ENCODE measurements at places on chromosomes 1 and 21. TPM values are rescaled to one million over a fixed set of nuclear protein-coding genes. Genes with fewer than 3 reads are reported as not detected.
A peak's percentile ranks its signal among the peaks of the same experiment; 100 is the strongest.

GRCh38 chr1:24236789-24237371 lies 49.8 kb upstream of the IFNLR1 start:
- H3K4me3 ChIP-seq: no peak overlapping the region
- H3K27me3 ChIP-seq: peaks cover 2% of the 10 kb centered on the region

- no peak overlapping the region for H3K4me3 ChIP-seq
- no peak for DNase-seq
- no peak overlapping the region for H3K27ac ChIP-seq
- peaks cover 14% of the 10 kb centered on the region for H3K36me3 ChIP-seq
- no peaks in the 10 kb centered on the region for H3K4me1 ChIP-seq
- H3K27me3 ChIP-seq: no peaks in the 10 kb centered on the region
Measured at GRCh38 chr21:32604464-32604863, 7.7 kb downstream of the CFAP298 start.

GRCh38 chr1:203768256-203768655 lies 3.3 kb downstream of the LAX1 start:
- H3K27ac ChIP-seq: no peak overlapping the region
- no peaks in the 10 kb centered on the region for H3K4me1 ChIP-seq
- DNase-seq: no peak
- no peaks in the 10 kb centered on the region for H3K36me3 ChIP-seq
- H3K27me3 ChIP-seq: peaks cover 12% of the 10 kb centered on the region

- H3K4me1 ChIP-seq: peaks cover 4% of the 10 kb centered on the region
- DNase-seq: no peak
- no peak overlapping the region for H3K4me3 ChIP-seq
- H3K36me3 ChIP-seq: no peaks in the 10 kb centered on the region
- no peak overlapping the region for H3K27ac ChIP-seq
Measured at GRCh38 chr21:43364851-43365424, 62.0 kb downstream of the SIK1 start.

DNA sequence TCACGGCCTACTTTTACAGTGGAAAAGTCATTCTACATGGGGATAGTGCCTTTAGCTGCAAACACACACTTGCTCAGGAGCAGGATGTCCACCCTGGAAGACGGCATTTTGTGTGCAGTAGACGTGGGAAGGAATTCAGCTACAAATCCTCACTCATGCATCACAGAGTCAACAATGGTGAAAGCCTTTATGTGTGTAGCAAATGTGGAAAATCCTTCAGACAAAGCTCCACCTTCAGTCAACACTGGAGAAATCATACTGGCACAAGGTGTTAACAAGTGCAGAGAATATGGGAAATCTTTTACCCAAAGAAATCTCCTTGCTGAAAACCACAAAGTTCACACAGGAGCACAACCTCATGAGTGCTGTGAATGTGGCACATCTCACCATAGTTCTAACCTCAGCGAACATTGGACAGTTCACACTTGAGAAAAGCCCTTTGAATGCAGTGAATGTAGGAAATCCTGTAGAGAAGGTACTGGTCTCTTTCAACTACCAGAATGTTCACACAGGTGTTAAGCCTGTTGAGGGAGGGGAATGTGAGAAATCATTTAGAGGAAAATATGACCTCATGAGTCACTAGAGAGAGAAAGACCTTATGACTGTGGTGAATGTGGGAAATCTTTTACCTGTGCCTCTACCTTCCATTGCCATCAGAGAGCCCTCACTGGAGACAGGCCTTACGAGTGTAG lies 101.8 kb downstream of the PTGS2 start:
- H3K27me3 ChIP-seq: no peaks in the 10 kb centered on the region
- H3K4me1 ChIP-seq: no peaks in the 10 kb centered on the region
- no peak for DNase-seq
- H3K27ac ChIP-seq: no peak overlapping the region
- no peak overlapping the region for H3K4me3 ChIP-seq
- no peaks in the 10 kb centered on the region for H3K36me3 ChIP-seq

DNA sequence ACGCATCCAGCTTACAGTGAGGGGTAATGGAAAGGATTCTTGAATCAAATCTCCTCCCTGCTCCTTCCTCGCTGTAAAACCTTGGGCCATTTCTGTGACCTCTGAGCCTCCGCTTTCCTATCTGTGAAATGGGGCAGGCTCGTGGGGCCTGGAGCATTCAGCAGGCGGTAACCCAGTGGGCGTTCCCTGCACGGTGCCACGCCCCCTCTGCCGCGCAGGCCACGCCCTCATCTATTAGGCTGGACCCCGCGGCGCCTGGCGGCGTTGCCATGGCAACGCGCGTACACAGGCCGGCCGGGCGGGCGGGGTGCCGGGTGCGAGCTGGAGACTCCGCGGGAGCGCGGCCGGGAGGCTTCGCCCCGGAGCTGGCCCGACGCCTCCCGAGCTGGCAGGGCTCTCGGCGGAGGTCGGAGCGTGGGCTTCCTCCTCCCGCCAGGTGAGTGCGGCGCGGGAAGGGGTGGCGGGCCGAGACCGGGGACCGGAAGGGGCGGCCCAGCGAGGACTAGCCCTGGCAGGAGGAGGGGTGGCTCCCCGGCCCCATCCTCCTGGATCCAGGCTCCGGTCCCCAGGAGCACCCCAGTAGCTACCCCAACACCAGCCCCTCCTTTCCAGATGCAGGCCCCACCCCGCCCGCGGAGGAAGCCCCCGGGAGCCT lies at the start of gene FHAD1:
FHAD1 (plus strand) TSS at position 264 of the 655 bp plus-strand sequence. CDS start 4,562 bp downstream, outside the sequence.
- H3K4me3 ChIP-seq: peak within 1 kb of the TSS; percentile 47
- no peaks in the 10 kb centered on the region for H3K36me3 ChIP-seq
- H3K27ac ChIP-seq: no peak within 1 kb of the TSS

GRCh38 chr1:226661271-226661670 lies 77.8 kb downstream of the ITPKB start:
- H3K27ac ChIP-seq: peak overlapping the region; percentile 97
- DNase-seq: no peak
- no peak overlapping the region for H3K4me3 ChIP-seq
- H3K4me1 ChIP-seq: peaks cover 48% of the 10 kb centered on the region

GRCh38 chr1:178946416-178946815 lies 75.5 kb upstream of the ANGPTL1 start:
- no peak for DNase-seq
- no peak overlapping the region for H3K4me3 ChIP-seq
- no peaks in the 10 kb centered on the region for H3K36me3 ChIP-seq

DNA sequence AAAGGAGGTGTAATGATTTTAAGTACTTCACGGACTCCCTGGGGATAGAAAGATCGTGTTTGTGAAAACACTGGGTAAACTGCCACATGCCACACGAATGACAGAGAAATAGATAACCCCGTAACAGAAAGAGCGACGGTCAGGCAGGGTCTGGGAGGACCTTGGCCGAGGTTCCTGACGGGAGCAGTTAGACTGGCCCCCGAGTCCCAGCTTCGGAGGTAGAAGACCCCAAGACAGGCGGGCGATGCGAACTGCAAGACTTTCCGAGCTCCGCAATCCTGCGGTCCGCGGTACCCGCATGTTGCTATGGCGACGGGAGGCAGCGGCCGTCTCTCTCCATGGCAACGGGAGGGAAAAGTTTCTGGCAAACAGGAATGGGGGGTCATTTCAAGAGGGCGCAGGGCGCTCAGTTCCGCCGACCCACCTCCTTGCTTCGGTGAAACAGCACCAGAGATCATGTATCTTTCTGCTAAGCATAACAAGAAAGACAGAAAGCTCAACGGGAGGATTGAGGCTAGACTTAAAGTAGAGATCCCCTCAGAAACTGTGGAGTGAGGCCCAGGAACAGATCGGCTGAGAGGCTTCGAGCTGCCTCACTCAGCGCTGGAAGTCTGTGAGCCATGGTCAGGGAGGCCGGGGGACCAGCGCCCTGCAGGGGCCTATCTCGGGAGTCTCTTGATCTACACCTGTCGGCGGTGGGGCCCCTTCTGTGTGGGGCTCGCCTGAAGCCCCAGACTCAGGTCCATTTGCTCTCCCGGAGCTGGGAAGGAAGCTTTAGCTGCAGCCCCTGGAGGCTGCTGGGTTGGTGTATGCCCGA lies 685 bp upstream of the SYT6 start:
- no peaks in the 10 kb centered on the region for H3K36me3 ChIP-seq
- H3K4me1 ChIP-seq: no peaks in the 10 kb centered on the region
- H3K4me3 ChIP-seq: no peak overlapping the region
- no peak overlapping the region for H3K27ac ChIP-seq
- H3K27me3 ChIP-seq: peaks cover 62% of the 10 kb centered on the region
- DNase-seq: peak; percentile 29

DNA sequence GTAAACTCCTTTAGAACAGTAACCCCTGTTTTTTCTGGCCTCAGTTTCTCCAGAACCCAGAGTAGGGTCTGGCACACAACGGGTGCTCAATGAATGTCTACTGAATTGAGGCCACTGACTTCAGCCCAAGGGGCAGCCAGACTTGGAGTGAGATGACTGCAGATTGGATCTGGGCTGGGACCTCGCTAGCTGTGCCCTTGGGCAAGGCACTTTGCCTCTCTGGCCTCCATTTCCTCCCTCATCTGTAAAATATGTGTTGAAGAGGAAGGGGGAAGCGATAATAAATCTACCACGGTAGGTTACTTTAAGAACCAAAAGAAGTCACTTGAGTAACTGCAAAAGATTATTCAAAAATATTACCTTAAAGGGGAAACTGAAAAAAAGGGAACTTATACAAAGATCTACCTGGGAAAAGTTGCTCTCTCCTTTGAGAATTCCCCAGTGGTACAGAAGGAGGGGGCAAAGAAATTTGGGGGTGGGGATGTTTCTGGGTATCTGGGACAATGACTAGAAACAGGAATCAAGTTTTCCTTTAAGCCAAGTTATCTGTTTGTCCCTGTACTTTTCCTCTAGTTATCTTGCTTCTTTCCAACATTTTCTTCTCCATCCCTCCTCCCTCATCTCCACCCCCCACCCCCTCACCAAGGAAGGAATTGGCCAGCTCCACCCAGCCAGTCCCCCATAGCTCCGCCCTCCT lies 394 bp upstream of the GRHL3 start:
- no peak overlapping the region for H3K27ac ChIP-seq
- H3K36me3 ChIP-seq: no peaks in the 10 kb centered on the region
- H3K4me3 ChIP-seq: no peak overlapping the region
- no peak for DNase-seq

GRCh38 chr1:227953022-227953412 lies 5.3 kb upstream of the WNT9A start:
- no peaks in the 10 kb centered on the region for H3K27me3 ChIP-seq
- no peak for DNase-seq
- H3K27ac ChIP-seq: no peak overlapping the region
- H3K4me1 ChIP-seq: peaks cover 3% of the 10 kb centered on the region
- no peak overlapping the region for H3K4me3 ChIP-seq
- no peaks in the 10 kb centered on the region for H3K36me3 ChIP-seq

GRCh38 chr1:77742011-77742555 lies 17.6 kb downstream of the USP33 start:
- H3K36me3 ChIP-seq: peaks cover 2% of the 10 kb centered on the region
- DNase-seq: no peak

- no peaks in the 10 kb centered on the region for H3K4me1 ChIP-seq
- peak; percentile 4 for DNase-seq
- H3K36me3 ChIP-seq: no peaks in the 10 kb centered on the region
- no peak overlapping the region for H3K4me3 ChIP-seq
- H3K27me3 ChIP-seq: no peaks in the 10 kb centered on the region
Measured at GRCh38 chr1:63004868-63005267, 220.9 kb downstream of the ATG4C start.

GRCh38 chr1:25037174-25038074 lies 107.3 kb upstream of the RUNX3 start:
- H3K4me3 ChIP-seq: no peak overlapping the region
- peak; percentile 11 for DNase-seq
- no peaks in the 10 kb centered on the region for H3K36me3 ChIP-seq
- no peaks in the 10 kb centered on the region for H3K27me3 ChIP-seq

DNA sequence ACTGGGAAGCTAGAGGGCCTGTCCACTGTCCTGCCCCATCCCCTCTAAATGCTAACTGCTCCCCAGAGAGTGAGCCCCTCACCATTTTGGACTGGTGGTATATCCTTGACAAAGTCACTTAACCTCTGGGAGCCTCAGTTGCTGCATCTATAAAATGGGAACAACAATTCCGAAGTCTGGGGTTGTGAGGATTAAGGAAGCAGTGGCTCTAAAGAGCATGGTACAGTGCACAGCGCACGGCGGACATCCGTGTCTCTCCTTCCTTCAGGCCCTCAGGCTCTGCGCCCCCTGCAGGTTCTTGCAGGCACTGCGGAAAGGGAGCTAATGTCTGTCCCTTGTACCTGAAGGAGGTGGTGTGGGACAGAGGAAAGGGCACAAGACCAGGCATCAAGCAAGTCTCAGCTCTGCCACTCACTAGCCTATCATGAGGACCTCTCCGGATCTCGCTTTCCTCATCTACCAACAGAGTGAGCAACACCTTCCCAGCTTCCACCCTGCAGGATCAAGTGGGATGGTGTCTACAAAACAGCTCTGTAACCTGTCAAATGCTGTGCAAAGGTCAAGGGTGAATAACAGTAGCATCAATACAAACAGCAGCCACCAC lies 20.1 kb downstream of the ECE1 start:
- H3K4me1 ChIP-seq: peaks cover 14% of the 10 kb centered on the region
- peaks cover 32% of the 10 kb centered on the region for H3K36me3 ChIP-seq
- H3K27me3 ChIP-seq: no peaks in the 10 kb centered on the region
- DNase-seq: peak; percentile 40
- H3K27ac ChIP-seq: no peak overlapping the region
- H3K4me3 ChIP-seq: no peak overlapping the region

GRCh38 chr1:160646711-160647328 lies at the start of gene SLAMF1:
Gene SLAMF1, minus strand, starts transcription at chr1:160647044. Its CDS starts 99 bp downstream, at chr1:160646945.
- no peak within 1 kb of the TSS for H3K27ac ChIP-seq
- no peaks in the 10 kb centered on the region for H3K4me1 ChIP-seq
- DNase-seq: no peak
- H3K27me3 ChIP-seq: no peaks in the 10 kb centered on the region

DNA sequence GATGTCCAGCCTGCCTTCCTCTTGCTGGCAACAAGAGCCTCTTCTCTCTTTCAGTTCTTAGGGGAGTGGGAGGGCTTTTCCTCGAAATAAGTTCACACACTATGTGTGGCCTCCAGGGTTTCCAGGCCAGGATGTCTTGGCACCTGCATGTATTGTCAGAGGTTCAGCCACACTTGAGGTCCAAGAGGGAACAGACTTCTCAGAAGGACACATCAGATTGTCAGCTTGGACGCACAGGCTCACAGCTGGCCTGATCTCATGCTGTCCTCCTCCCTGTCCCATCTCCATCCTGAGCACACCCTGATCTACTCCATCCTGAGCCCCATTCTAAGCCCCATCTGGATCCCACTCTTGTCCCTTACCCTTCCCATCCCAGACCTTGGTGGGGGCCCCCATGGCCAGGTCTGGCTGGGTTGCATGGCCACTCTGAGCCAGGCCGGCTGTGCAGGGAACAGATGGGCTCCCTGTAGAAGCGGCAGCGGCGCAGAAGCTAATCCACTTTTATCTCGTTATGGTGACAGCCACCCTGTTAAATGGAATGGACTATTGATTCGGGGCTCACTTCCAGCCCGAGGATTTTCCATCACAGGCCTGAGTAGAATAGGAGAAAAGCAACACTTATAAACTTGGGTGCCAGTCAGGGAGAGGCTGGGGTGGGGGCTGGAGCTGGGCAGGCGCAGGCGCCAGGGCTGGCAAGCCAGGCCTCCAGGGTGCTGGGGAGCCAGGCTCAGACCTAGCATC lies 85.1 kb upstream of the CSF3R start:
- no peaks in the 10 kb centered on the region for H3K27me3 ChIP-seq
- no peak overlapping the region for H3K4me3 ChIP-seq
- DNase-seq: no peak
- H3K36me3 ChIP-seq: no peaks in the 10 kb centered on the region
- no peak overlapping the region for H3K27ac ChIP-seq

Gene WDR64
- total RNA-seq: not detected

Gene OR2T34
- not detected for total RNA-seq

Gene LMOD1
- total RNA-seq: 36.3 TPM

Measured in fibroblast of lung (primary cell).